ENCODE measurements at places on chromosomes 16 and 17.

DNA sequence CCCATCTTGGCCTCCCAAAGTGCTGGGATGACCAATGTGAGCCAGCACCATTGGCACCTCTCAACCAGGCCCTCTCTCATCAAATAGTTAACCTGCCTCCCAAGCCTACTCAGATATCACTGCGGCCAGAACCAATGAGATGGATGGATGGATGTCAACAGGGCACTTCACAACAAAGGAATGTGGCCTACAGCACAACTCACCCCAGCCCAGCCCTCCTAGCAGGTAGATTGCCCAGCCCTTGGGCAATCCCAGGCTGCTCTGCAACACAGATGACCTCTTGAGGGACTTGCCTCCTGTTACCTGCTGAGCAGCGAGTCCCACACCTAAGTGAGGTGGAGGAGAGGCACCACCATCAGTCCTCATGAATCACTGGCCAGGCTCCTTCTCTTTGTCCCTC is 22.6 kb upstream of the KIFC3 start:
- DNase-seq = no peak

GRCh38 chr17:9232591-9233270 is 211.4 kb downstream of the NTN1 start:
- no peak for DNase-seq

DNA sequence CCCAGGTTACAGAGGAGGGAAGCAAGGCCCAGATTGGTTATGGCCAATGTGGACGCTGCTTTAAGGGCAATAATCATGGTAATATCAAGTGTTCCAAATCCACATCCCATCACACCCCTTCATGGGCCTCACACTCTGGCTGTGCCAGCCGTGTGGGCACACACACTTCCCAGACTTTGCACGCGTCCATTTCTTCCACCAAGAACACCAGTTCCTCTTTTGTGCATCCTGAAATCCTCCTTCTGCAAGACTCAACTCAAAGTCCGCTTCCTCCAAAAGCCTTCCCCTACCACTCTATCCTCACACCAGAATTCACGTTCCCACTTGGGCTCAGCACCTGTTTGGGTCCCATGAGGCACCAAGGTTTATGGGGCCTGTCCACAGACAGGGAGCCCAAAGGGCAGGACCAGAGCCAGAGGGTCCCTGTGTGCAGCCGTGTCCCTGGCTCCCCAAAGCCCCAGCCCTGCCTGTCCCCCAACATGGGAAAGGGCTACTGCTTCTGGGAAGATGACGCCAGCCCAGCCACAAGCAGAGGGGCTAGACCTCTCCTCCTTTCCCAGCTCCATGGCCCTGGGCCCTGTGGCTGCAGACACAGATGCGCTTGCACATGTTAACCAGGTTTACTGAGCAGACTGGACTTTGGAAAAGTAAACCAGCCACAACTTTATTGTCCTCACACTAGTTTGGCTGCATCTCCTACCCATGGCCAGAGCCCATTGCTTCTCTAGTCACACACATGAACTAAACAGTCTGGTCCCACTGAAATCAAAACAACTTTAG is 20.3 kb downstream of the SPNS3 start:
- DNase-seq = no peak

- DNase-seq = no peak
These were observed 8.9 kb downstream of the CCP110 start for GRCh38 chr16:19532601-19533000.

GRCh38 chr17:31674717-31675349 is 184.2 kb downstream of the COPRS start:
- no peak for DNase-seq

DNA sequence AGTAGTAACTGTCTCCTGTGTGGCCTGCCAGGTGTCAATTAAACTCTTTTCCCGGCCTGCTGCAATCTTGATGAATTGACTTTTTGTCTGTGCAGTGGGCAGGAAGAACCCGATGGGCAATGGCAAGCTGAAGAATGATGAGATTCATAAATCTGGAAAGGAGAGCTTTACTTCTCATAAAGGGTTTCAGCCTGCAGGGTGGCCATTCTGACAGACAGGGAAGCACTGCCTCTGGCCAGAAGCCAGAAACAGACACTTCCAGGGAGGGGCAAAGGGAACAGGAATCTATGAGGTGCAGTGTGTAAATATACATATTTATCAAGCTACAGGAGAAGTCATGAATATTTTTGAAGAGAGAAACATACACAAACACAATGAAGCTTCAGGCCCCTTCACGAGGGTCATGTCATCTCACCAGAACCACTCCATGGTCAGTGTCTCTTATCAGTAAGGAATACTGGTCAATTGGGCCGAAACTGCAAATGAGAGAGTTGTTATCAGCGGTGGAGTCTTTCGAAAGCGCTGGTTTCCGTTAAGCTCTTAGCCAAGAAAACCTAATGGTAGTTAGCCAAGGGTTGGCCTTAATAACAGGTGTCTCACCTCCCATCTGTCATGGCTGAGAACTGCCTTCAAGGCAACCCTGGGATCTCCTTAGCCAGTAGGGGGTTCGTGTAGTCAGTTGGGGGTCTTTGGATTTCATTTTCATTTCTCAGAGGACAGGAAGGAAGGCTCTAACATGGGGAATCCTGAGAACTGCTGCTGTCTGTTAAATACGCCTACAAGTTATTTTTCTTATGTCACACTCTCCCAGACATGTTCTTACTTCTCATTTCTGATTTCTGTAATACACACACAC is 1.2 kb upstream of the NARF start:
- DNase-seq = no peak

DNA sequence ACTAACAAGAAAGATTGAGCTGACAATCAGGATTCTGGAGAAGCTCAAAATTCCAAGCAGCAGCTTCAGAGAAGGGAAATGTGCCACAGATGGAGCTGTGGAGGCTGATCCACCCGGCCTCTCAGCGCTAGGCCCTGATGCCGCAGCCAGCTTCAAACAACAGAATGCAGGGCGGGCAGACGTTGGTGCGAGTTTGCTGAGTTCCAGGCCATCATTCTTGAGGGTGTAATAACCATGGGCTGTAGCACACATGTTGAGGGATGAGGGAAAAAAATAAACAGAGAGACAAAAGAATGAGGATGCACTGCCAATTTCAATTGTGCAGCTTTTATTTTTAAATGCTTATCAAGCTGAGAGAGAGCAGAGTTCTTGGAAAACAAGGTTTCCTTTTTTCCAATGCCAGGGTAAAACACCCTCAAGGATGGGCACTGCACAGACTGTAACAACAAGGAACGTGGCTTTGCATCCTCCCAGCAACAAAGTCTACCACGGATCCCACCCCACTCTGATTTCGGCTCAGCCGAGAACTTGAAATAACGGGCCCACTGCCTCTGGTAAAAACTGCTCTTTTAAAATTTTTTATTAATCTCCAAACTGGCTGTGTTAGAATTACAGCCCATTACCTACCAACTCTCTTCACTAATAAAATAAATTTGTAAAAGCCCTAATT is 90.2 kb downstream of the SMG6 start:
- DNase-seq = no peak

DNA sequence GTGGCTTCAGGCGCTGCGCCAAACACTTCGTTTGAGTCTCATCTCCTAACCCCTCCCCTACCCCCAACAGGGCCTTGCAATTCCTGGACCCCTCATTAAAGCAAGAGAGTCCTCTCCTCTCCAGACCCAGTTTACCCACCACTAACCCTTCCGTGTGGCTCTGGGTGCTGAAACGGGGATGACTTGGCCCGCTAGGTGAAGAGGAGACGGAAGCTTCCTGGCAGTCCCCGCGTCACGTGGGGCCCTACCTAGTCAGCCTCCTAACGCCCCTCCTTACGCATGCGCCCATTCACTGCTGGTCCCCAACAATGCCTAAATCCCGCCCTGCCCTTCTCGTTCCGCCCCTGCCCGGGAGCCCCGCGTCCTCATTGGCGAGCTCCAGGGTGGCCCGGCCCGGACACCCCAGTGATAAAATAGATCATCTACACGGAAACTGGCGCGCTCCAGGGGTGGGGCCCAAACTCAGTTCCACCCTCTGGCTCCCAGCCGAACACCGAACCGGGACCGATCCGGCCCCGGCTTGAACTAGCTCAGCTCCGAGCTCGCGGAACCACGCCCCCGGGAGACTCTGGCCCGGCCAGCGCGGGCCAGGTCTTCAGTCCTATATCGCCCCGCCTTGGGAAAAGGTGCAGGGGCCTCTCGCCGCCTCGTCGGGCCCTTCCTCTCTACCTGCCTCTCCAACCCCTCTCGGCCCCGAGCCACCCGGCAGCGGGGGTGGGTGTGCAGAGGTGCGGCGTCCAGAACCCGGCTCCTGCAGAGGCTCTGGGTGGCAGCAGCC is at the start of gene SLC16A13:
TSS of gene SLC16A13 (plus strand) at position 425 of the 778 bp plus-strand sequence. CDS start 368 bp downstream, outside the sequence.
- DNase-seq = peak; percentile 99

GRCh38 chr16:50653633-50654519 is 27.2 kb downstream of the SNX20 start:
- no peak for DNase-seq

DNA sequence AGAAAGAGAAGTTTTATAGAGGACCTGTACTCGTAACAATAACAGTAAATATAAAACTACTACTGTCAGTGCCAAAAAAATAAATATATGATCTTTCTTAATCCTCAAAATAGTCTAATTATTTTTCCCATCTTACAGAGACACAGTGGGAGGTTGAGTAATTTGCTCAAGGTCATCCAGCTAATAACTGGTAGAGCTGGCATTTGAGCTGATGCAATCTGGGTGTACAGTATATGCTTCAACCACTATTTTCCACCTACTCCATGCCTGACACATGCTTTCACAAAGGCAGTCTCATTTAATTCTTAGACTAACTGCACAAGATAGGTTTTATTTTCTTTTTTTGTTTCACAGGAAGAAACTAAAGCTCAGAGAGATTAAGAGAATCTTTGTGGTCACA is 33.6 kb downstream of the PIGL start:
- no peak for DNase-seq

Data from G401 (cell line).